ENCODE measurements at places on chromosomes 7 and 10.

DNA sequence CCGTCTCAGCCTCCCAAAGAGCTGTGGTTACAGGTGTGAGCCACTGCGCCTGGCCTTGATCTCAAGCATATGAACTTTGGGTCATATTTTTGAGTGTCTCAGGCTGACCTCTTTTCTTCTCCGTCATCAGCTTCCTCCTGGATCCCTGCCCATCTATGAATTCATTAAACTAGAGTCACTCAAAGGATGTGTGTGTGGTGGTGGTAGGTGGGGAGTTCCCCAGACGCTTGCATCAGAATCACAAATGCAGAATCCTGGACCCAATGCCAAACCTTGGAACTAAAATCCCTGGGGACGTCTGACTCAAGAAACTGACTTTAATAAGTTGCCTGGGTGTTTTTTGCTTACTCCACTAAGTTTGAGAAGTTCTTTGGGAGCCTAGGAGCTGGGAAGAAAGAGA lies 6.7 kb upstream of the CREB5 start:
- DNase-seq: no peak

- no peak for DNase-seq
Observed at GRCh38 chr7:40682696-40683095, 547.9 kb downstream of the SUGCT start.

- no peak for DNase-seq
Observed at GRCh38 chr10:62186999-62187675, 81.5 kb downstream of the RTKN2 start.

- no peak for DNase-seq
Observed at GRCh38 chr10:60907236-60907635, 36.7 kb downstream of the RHOBTB1 start.

DNA sequence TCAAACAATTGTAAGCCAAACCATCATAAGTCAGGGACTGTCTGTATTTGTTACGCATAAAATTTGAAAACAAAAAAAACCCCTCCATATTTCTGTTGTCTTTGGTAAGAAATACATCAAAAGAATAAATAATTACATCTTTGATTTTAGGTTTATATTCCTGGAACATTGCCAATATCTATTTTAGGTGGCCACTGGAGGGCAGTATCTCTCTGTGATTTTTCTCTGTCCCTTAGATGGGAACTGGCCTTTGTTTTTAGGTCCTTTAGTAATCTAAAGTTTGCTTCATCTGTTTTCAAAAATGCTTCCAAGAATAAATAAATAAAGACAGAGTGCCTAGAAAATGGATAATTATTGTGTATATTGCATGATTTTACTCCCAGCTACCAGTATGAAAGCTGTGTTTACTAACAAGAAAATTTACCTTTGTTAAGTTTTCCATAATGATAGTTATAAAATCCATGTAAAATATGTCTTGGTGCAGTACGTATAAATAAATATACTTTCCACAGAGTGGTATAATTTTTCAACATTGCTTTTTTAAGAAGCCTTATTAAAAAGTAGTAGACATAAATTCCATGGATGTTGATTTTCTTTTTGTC lies 64.2 kb downstream of the PHYHIPL start:
- DNase-seq: no peak

DNA sequence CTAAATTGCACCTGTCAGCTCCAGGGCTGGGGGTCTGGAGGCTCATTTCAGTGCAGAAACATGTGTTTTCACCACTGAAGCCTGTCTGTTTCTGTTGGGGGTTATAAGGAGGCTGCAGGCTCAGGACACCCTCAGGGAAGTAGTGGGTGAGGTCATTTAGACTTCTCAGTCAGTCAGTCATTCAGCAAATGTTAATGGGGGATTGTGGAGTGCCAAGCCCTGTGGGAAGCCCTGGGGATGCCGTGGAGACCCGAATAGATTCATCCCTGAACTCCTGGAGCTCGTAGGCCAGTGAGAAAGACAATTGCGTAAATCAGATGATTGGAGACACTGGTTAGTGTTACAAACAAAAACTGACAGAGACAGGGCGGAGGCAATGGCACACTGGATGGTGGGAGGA lies 19.2 kb downstream of the LHPP start:
- no peak for DNase-seq

DNA sequence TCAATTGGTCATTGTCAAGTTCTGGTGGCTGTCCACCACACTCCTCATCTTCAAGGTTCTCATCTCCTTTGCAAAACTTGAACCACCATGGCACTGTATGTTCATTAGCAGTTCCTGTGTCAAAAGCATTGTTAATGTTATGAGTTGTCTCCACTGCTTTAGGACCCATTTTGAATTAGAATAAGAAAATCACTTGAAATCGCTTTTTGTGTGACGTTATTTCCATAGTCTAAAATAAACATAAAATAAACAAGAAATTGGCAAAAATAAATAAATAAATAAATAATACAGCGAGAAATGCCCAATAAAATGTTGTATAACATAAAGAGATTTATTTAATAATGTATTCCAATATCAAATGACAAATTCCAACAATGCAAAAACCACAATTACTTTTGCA lies 195.5 kb upstream of the CDC14C start:
- no peak for DNase-seq

DNA sequence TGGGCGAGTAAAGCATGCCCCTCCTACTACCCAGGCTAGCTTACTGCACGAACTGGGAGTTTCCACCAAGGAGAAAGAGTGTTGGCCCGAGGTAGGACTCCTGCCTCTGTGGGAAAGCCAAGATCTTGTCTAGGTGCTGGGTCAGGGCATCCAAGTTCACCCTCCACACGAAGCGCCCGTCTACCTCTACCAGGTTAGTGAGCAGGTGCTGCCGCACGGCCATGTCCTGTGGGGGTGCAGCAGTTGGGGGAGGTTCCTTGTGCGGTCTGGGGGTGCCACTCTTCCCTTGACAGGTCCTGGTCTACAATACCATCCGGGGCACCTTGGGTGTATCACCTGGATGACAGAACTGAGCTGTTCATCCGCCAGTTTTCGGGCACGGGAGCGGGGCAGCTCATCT lies 1.7 kb downstream of the ABHD11 start:
- DNase-seq: no peak

DNA sequence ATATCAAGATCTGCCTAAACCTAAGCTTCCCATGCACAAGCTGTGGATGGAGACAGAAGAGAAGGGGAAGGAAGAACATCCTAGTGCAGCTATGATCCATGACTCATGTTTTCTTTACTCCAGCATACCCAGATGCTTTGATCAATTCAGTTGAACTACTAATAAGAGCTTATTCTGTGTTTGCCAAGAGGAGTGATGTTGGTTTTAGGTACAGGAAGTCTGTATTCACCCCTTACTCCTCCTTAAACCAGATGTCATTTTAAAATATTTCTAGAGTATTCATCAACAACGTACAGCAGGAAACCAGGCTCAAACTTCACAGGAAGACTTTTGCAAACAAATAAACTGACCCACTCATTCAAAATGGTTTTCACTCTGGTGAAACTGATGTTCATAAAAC lies 29.2 kb downstream of the PANK1 start:
- no peak for DNase-seq

DNA sequence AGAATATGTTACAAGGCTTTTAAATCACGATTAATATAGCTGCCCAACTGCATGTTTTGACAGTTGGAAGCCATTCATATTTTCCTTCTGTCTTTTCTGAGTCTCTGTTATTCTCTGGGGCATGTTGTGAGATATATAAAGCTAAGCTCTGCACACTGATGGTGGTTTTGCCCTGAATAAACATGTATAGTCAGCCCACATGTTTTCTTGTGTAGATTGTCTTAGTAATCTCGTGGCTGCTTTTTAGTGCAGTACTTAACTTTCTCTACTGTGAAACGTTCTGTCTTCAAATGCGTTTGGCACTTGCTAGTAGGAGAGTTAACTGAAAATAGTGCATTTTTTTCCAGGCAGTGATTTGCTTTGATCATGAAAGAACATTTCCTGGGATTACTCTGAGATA lies 268.5 kb downstream of the DNAJB9 start:
- no peak for DNase-seq

DNA sequence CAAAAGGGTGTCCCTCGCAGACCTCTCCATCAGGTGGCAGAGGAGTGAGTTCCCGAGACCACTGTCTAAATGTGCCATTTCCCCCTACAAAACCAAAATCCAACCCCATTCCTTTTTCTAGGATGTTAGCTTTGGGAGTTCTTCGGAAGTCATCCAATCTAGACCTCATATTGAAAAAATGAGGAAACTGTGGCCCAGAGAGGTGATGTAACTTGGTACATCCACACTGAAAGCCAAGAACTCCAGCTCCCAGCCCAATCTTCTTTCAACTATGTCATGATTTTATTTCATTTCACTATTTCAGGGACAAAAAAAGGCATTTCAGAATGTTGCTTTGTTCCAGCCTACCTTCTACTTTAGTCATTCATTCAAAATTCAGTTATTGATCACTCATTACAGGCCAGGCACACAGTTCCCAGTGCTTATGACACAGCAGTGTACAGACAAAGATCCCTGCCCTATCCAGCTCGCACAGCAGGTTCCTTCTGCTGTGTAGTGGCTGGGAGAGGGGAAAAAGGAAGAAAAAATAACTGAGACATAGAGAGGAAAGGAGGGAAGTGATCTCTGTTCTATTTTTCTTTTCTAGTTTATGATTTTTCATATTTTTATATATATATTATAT lies 35.8 kb downstream of the SCRN1 start:
- DNase-seq: no peak

- DNase-seq: no peak
Observed at GRCh38 chr10:62001898-62002297, 100.4 kb downstream of the ARID5B start.

DNA sequence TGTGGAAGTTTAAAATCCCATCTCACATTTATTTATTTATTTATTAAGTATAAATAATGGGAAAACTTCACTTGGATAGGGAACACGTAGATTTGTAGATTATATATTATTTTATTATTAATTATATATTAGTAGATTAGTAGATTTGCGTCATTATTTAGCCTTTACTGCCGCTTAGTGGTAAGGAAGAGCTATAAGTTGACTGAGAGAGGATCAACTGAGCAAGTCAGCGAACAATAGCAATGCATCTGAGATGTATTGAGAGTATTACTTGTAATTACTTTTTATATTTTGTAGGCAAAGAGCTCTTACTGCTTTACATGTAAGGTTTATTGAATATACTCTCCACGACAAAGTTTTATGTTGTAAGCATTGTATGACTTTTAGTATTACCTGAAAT lies 244.5 kb upstream of the ANKRD30A start:
- DNase-seq: no peak

GRCh38 chr7:1981878-1982230 lies 250.9 kb downstream of the MAD1L1 start:
- DNase-seq: no peak

DNA sequence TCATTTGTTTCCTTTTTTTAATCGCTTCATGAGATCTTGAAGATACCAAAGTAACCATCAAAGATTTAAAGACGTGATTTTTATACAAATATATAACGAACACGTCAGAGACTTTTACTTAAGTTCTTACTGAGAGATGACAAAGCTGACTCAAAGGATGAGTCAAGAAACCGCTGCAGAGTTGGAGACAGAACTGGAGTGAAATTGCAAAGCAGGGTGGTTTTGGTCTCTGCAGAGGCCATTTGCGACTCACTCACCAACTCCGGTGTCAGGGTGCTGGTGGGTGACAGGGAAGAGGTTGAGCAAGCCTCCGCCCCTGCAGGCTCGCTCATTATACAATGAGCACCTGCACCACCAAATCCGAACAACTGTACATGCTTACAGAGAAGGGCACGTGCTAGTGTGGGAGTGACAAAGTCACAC lies 75.2 kb downstream of the DNAJB6 start:
- no peak for DNase-seq

DNA sequence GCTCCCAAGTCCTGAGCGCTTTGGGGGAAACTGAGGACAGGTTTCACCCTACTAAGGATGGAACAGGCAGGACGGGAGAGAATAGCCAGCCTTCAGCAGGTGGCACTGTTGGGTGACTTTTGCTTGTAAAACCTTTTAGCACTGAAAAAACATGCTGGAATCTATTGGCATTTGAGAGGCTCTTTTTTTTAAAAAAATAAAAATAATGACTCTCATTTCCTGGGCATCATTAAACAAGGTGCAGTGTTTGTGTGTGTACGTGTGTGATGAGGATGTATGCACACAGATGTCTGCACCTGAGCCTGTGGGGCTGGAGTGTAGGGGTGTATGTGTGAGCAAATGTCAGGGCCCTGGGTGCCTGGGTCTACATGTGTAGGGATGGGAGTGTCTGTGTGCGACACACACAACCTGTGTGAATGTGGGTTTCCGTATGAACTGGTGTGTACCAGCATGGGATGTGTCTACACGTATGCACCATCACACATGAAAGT lies 177.9 kb downstream of the RPS24 start:
- DNase-seq: no peak

- no peak for DNase-seq
Observed at GRCh38 chr7:105304040-105304895, 84.5 kb downstream of the SRPK2 start.

- no peak for DNase-seq
Observed at GRCh38 chr10:132655735-132656134, 118.1 kb downstream of the INPP5A start.

- no peak for DNase-seq
Observed at GRCh38 chr10:103429647-103430046, 22.5 kb downstream of the CALHM2 start.

- DNase-seq: no peak
Observed at GRCh38 chr7:105118612-105119600, 104.9 kb downstream of the KMT2E start.
